Cardiac muscle cell (in vitro differentiated cells and primary cell): ENCODE measurements at places on chromosomes 11 and 22. TPM values are rescaled to one million over a fixed set of nuclear protein-coding genes. Genes with fewer than 3 reads are reported as not detected.

DNA sequence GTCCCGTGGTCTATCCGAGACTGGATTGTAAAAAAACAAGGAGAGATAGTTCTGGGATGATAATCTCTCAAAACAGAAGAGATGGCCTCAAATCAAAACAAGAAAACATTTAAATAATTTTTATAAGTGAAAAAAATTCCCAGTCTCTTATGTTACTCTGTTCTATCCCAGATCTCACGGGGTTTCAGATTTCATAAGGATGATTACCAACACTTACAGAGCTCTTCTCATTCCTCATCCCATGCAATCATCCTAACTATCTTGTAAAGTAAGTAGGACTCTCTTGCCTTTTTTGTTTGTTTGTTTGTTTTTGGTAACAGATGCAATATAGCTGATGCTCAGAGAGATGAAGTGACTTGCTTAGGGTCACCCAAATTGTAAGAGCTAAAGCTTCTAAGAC, 20.0 kb upstream of the ZBTB16 start:
- DNase-seq: no peak
- H3K27me3 ChIP-seq: peaks cover 3% of the 10 kb centered on the region
- no peaks in the 10 kb centered on the region for H3K4me1 ChIP-seq
- no peak overlapping the region for H3K27ac ChIP-seq
- no peaks in the 10 kb centered on the region for H3K36me3 ChIP-seq

DNA sequence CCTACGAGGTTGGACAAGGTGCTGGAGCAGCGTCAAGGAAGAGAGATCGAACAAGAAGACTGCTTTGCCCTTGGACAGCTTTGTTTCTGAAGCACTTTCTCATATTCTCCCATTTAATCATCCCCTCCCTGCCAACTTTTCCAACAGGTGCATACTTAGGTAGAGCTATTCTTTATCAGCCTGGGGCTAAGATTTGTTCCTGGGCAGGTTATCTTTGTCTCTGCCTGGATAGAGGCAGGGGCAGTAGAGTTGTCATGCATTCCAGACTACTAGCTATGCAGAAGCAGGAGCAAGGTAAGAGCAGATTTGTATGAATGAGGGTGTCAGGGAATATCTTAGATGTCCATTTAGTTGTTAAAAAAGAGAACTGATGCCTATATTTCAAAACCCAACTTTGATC, 82.3 kb downstream of the PTPRJ start:
- peaks cover 12% of the 10 kb centered on the region for H3K4me1 ChIP-seq
- DNase-seq: no peak
- no peak overlapping the region for H3K27ac ChIP-seq
- H3K4me3 ChIP-seq: no peak overlapping the region
- H3K36me3 ChIP-seq: no peaks in the 10 kb centered on the region
- H3K27me3 ChIP-seq: no peaks in the 10 kb centered on the region

The HPX gene
- 0.95 TPM in 1 of 2 replicates, not detected in the other for total RNA-seq

The PRR5L gene
- total RNA-seq: 2.6 TPM in 2 replicates

The PPARA gene
- total RNA-seq: 22.6 and 25.1 TPM in 2 replicates

DNA sequence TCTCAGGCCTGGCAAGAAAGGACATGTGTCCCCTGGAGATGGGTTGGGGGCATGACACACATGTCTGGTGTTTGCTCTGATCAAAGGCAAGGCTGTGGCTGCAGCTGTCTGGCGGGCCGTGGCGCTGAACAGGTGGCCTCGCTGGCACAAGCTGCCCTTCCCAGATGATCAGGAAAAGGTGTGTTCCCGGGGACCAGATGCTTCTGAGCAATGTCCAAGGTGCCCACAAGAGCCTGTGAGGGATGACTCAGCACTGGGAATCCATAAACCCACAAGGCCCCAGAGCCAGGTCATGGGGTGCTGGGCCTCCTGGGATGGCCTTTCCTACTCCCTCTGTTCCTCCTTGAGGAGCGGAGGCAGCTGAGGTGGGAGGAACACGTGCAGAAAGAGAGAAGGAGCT, 9.7 kb upstream of the LRP5 start:
- no peak overlapping the region for H3K27ac ChIP-seq
- no peak for DNase-seq
- H3K4me3 ChIP-seq: no peak overlapping the region
- no peaks in the 10 kb centered on the region for H3K27me3 ChIP-seq
- no peaks in the 10 kb centered on the region for H3K36me3 ChIP-seq
- no peaks in the 10 kb centered on the region for H3K4me1 ChIP-seq

GRCh38 chr11:132047167-132047566, 676.8 kb downstream of the NTM start:
- H3K36me3 ChIP-seq: no peaks in the 10 kb centered on the region
- H3K4me1 ChIP-seq: no peaks in the 10 kb centered on the region
- H3K27me3 ChIP-seq: peaks cover 6% of the 10 kb centered on the region
- no peak overlapping the region for H3K27ac ChIP-seq
- H3K4me3 ChIP-seq: no peak overlapping the region
- DNase-seq: no peak

DNA sequence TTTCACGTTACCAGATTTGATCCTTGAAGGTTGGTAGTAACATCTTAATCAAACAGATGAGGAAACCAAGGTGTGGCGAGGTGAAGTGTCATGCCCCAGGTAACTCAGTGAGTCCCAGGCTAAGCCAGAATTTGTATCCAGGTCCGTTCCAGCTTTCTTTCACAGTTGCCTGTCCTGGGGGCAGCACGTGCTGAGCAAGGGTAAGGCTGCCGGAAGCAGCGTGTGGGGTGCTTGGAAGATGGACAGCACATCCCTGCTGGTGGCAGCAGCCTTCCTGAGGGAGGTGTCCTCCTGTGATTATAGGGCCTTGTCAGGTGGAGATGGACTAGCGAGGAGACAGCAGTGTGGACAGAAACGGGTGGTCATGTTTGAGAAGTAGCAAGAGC, 50.9 kb downstream of the TRIOBP start:
- H3K4me3 ChIP-seq: peak overlapping the region; percentile 99
- peak overlapping the region; percentile 84 for H3K27ac ChIP-seq
- DNase-seq: no peak
- peaks cover 48% of the 10 kb centered on the region for H3K4me1 ChIP-seq

DNA sequence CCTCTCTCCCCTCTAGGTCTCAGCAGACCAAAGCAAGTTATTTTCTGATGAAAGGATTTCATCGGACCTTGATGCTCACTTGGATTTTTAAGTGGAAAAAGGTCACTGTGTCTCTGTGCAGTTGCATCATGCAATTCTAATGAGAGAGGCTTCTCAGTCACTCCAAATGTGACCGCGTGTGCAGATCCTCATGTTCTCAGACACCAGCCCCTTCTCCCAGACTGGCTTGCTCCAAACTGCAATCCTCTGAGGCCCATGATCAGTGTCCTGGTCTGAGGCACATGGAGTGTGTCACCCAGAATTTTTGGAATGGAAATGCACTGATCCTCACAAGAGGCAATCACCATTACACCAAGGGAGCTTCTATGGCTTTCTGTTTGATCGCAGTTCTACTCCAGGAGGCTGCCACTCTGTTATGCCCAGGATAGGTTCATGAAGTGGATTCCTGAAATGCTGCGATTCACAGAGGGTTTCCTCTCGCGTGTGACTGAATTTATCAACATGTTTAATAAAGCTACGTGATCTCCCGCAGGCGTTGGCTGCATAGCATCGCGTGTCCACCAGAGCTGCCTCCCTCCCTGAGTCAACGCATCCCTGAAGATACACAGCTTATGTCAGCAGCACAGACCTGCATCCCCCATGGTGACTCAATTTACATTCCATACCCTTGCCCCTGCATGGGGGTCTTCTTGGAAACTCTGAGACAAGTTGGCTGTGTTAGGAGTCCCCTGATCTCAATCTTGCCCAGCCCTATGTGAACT, 544.6 kb upstream of the B3GAT1 start:
- no peaks in the 10 kb centered on the region for H3K4me1 ChIP-seq
- no peak overlapping the region for H3K27ac ChIP-seq
- no peak for DNase-seq
- no peaks in the 10 kb centered on the region for H3K27me3 ChIP-seq
- no peak overlapping the region for H3K4me3 ChIP-seq
- no peaks in the 10 kb centered on the region for H3K36me3 ChIP-seq

- H3K27me3 ChIP-seq: no peaks in the 10 kb centered on the region
- no peak overlapping the region for H3K27ac ChIP-seq
- no peaks in the 10 kb centered on the region for H3K36me3 ChIP-seq
- no peak for DNase-seq
Measured at GRCh38 chr11:103978616-103979595, 57.5 kb upstream of the DDI1 start.

- H3K4me1 ChIP-seq: no peaks in the 10 kb centered on the region
- H3K4me3 ChIP-seq: no peak overlapping the region
- peaks cover 13% of the 10 kb centered on the region for H3K27me3 ChIP-seq
- no peak overlapping the region for H3K27ac ChIP-seq
Measured at GRCh38 chr11:22828373-22828772, 1.2 kb downstream of the SVIP start.
